ENCODE measurements at places on chromosomes 2 and 18.

GRCh38 chr2:46010925-46011490 lies 286.2 kb upstream of the EPAS1 start:
- DNase-seq: peak; percentile 55

GRCh38 chr18:66110607-66111006 lies 359.8 kb downstream of the CDH7 start:
- DNase-seq: no peak

DNA sequence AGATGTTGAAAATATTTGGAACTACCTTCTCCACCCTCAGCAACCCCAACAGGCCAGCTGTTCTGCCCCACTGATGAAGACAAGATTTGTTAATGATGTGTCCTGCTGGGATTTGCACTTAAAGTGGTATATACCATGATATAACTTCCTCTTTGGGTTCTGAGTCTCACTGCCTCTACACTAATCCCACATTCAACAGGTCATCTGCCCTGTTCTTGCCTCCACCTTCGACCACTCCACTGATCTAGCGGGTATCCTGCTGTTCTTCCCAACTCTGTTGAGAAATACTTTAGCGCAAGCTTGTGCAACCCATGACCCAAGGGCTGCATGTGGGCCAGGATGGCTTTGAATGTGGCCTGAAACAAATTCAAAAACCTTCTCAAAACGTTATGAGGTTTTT lies 72.7 kb downstream of the LRP1B start:
- no peak for DNase-seq

DNA sequence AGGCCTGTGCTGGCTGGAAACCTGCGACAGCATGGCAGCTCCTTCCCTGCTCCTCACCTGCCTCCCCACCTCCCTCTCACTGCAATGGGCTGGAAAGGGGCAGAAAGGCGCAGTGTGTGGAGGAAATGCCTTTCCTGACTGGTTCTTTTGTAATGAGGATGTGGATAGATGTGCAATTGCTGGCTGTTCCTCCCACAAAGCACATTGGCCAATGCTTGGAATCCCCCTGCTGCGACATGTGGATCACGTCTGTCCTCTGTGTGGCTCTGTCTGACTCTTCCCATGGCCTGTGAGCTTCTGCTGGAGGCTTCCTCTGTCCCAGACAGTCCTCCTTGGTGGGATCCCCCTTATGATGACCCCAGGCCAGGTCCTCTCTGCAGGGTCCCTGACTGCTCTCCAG lies 172.5 kb downstream of the NCK2 start:
- no peak for DNase-seq

DNA sequence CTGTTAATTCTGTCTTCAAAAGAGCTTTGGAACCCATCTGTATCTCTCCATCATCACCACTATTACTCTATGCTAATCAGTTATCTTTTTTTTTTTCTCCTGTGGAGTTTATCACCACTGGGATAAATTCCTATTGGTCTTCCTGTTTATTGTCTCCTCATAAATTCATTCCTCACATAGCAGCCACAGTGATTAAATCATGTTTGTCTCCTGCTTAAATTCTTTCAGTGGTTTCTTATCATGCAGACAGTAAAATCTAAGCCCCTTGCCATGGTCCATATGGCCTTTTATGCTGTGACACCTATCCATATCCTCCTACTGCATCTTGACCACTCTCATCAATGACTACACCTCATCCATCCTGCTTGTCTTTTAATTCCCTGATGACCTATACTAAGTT lies 239.8 kb upstream of the ZEB2 start:
- no peak for DNase-seq

DNA sequence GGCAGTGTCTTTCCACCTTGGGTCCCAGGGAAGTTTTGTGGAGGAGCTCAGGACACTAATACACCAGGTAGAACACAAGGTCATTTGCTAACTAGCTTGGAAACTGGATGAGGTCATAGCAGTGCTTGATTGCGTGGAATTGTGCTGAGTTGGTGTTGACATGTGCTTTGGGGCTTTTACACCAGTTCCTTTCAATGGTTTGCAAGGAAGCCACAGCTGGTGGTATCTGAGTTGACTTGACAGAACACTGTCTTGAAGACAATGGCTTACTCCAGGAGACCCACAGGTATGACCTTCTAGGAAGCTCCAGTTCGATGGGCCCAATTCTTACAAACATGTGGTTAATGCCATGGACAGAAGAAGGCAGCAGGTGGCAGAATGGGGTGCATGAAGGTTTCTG lies 5.9 kb downstream of the CTLA4 start:
- DNase-seq: no peak

- DNase-seq: no peak
These were observed 127.6 kb upstream of the LINC00305 start for GRCh38 chr18:64276311-64277090.

DNA sequence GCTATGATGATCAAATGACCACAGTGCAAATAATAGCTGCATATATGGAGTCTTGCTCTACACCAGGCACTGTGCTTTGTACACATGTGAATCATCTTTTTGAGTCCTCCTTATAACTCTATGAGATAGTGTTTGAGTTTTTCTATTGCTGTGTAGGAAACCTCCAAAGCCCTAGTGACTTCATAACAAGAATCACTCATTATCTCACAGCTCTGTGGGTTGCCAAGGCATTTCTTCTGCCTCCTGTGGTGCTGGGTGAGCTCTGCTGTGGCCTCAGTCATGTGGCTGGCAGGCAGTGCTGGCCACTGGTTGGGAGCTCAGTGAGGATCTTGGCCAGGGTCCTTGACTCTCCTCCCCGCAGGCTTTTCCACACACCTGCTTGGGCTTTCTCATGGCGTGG lies 153.4 kb downstream of the CAPN13 start:
- DNase-seq: no peak

DNA sequence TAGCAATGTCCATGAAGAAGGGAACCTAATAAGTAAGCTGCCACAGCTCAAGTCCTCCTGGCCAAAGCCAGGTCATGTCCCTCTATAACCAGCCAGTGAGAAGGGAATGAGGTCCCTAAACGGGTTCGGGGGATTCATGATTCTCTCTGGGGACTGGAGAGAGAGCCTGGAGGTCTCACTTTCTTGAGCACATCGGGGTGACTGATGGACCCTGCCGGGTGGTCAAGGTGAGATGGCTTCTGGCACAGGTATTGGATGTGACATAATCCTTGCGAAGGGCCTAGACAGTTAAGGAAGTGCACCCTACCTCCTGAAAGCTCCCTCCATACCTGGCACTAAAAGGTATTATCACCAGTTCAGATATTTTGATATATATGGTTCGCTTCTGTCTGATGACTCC lies 45.7 kb downstream of the HRH4 start:
- no peak for DNase-seq

- DNase-seq: no peak
These were observed 232.1 kb downstream of the PRKCE start for GRCh38 chr2:45883603-45884000.

- DNase-seq: no peak
These were observed 239.4 kb downstream of the CDH7 start for GRCh38 chr18:65990174-65990690.

GRCh38 chr2:10514273-10514672 lies 66.1 kb upstream of the ODC1 start:
- DNase-seq: no peak

DNA sequence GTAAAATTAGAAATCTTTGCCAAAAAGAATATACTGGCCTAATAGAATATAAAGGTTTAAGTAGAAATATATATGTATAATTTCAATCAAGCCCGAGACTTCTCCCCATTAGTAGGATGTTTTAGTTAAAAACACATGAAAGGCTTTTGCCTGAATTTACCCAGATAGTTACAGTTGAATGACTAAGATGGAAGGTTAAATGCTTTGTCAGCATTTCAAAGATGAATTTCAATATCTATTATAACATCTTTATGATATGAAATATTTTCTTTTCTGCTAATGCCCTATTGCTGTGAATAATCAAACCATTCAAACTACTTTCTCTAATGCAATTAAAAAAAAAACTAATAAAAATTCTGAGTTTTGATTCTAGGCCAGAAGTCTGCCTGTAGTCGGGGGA lies 18.0 kb upstream of the ABCA12 start:
- DNase-seq: no peak

DNA sequence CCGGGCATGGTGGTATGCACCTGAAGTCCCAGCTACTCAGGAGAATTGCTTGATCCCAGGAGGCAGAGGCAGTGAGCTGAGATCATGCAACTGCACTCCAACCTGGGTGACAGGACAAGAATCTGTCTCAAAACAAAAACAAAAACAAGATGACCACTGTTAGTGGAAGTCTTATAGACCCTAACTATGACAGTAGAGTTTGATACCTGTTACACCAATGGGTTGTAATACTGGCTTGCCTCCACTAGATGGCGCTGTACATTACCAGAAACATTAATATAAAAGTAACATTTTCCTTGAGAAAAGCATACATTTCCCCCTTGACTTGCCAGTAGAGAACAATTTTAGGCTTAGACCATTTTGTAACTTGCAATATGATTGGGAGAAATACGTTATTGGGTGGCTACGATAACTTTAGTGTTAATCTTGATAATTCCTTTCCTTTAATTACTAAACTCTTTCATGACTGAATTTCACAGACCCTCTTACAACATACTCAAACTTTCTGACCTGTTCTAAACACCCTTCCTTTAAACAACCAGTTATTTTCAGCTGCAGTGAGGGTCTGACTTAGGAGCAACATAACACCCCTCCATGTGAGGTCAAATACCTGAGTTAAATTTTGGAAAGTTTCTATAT lies 19.5 kb downstream of the SLC25A52 start:
- DNase-seq: peak; percentile 69

DNA sequence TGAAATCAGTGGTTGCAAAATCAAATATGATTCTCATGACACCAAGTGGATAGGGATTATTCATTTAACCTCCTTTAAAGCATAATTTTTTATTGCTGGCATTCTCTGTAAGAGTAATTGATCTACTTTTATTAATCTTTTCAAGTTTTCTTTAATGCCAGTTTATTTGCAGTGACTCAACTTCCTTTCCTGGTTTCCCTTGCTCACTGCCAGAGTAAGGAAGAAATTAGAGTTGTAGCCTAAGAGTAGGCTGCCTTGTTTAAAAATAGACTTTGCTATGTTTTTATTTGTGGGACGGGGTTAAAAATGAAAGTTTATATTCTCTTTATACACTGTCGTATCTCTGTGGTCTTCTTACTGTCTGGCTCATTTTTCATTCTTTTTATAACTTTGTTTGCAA lies 148.6 kb downstream of the WDR7 start:
- DNase-seq: no peak

DNA sequence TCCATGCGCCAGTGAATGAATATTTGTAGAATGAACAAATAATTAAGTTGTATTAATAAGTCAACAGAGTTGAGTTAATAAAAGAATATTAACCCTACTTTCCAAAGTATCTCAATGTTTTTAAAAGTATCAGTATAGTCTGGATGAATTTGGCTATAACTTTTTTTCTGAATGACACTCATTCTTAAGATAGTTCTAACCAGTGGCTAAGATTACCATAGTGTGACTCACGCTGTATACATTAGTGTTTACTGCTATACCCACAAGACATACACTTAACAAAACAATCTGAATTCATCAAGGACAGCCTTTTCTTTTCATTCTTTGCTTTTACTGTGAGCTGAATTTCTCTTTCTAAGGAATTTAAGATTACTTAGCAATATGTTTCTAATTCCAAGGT lies 77.0 kb upstream of the PDE1A start:
- DNase-seq: no peak

DNA sequence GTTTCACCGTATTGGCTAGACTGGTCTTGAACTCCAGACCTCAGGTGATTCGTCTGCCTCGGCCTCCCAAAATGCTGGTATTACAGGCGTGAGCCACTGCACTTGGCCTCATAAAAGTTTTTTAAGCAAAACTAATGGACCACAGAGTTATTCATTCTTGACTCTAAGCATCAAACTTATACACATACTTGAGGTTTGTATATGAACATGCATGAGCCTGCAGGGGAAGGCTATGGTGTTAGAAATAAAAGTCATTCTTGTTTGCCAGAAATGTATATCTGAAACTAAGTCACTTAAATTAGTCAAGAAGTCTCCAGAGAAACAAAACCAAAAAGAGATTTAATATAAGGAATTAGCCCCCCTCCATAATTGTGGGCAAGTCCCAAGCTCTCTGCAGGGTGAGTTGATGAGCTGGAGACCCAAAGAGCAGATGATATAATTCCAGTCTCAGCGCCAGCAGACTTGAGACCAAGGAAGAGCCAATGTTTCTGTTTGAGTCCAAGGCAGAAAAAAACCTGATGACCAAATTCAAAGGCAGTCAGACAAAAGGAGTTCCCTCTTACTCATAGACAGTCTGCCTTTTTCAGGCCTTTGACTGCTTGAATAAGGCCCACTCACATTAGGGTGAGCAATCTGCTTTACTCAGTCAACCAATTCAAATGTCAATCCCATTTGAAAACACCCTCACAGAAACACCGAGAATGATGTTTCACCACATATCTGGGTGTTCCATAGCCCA lies 69.0 kb upstream of the DSG1 start:
- DNase-seq: no peak

DNA sequence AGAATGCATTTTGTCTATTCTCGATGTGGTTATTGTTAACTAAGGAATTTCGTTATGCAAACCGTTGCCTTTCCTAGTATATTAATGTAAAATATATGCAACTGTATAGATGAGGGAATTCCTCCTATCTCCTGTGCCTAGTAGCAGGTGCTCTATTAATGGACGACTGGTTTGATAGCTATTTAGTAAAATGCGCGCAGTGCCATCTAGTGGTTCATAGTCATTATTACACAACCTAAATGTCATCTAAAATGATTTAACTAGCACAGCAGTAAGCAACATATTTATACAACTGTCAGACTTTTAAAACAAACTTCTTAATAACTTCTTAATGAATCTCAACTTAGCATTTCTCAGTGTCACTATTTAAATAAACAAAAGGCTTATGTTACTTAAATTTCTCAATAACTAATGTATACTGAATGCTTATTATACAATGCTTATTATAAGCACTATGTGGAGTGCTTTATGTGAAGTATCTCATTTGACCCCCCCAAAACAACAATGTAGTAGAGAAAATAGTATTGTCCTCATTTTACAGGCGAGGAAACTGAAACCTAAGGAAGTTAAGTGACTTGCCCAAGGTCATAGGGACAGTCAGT lies 77.9 kb downstream of the DTNA start:
- DNase-seq: peak; percentile 72

GRCh38 chr2:135952891-135953290 lies 32.5 kb downstream of the DARS1 start:
- no peak for DNase-seq

- no peak for DNase-seq
These were observed 275.9 kb downstream of the CDH20 start for GRCh38 chr18:61609131-61609530.

- DNase-seq: no peak
These were observed 1.4 kb downstream of the IHH start for GRCh38 chr2:219059375-219059724.

- DNase-seq: no peak
These were observed 175.6 kb downstream of the TDRD15 start for GRCh38 chr2:21299411-21299810.
